ENCODE measurements at places on chromosomes 4 and X.

GRCh38 chr4:141207961-141208360 lies 12.7 kb upstream of the ZNF330 start:
- DNase-seq, result no peak

GRCh38 chr4:110778521-110778920 lies 155.6 kb upstream of the PITX2 start:
- no peak for DNase-seq

DNA sequence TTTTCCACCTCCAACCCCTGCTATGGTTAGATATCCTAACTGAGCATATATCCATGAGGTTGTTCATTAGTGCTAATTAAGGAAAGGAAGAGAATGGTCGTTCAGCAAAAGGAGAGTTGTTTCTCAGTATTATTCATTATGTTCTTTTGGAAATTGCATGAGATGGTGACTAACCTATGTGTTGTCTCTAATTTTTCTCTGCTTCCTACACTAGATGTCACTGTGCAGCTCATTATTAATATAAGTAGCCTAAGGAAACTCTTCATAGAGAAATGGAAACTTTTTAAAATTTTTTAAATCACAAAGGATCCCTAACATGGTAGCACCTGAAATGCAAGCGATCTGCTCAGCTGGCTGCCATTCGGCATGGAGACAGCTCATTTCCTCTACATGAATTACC lies 67.7 kb upstream of the FAM9A start:
- DNase-seq, result no peak

DNA sequence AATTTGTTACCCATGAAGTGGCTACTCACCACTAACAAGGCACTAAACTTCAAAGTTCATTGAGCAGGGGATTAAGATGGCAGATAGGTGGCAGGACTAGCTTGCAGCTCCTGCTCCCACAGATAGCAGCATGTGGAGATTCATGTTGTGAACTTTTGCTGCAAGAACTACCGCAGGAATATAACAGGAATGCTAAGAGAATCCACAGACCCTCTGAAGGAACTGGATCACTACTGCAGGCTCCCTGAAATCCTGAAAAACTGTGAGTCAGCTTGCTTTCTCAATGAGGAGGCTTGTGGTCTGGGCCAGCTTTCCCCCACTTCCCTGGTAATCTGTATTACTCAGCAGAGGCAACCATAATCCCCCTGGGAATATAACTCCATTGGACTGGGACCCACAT lies 118.5 kb upstream of the VCX2 start:
- DNase-seq, result no peak

- DNase-seq, result no peak
Observed at GRCh38 chrX:21666252-21666651, 8.1 kb upstream of the KLHL34 start.

DNA sequence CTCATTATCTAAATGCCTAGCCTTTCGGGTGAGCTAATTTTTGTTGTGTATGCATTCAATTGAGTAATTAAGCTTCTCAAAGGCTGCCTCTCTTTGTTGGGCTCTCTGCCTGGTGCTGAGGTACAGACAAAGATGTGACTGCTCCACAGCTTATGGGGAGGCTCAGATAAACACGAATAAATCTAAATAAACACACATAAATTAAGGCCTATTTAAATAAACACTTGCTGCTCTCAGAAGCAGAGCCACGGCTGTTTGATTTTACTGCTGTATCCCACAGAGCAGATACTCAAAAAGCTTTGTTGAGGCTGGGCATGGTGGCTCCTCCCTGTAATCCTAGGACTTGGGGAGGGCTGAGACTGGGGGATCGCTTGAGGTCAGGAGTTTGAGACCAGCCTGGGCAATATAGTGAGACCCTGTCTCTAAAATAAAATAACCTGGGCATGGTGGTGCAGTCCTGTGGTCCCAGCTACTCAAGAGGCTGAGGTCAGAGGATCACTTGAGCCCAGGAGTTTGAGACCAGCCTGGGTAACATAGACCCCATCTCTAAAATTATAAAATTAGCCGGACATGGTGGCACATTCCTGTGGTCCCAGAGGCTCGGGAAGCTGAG lies 8.4 kb upstream of the CD99 start:
- no peak for DNase-seq

- DNase-seq, result no peak
Observed at GRCh38 chr4:40299811-40300292, 35.3 kb upstream of the CHRNA9 start.

- DNase-seq, result no peak
Observed at GRCh38 chr4:113790478-113790877, 28.9 kb upstream of the CAMK2D start.

All from AG08395 (cell line).